Effector CD8-positive, alpha-beta T cell (primary cell): ENCODE measurements at places on chromosomes 2 and 18.

- DNase-seq: no peak
These were observed 777 bp upstream of the RAB17 start for GRCh38 chr2:237591141-237591881.

DNA sequence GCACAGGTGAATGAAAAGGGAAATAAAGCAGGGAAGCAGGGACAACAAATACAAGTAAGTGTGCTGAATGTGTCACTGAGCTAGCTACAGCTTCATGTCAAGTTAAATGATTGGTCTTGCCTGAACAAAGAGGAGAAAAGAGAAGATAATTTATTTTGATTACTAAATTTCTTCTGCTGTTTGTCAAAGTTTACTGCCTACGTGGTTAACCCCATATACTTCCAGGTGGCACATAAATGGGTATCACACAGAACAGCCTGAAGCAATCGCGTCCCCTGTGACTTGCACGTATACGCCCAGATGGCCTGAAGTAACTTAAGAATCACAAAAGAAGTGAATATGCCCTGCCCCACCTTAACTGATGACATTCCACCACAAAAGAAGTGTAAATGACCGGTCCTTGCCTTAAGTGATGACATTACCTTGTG lies 434.2 kb downstream of the LRRTM4 start:
- no peak for DNase-seq

DNA sequence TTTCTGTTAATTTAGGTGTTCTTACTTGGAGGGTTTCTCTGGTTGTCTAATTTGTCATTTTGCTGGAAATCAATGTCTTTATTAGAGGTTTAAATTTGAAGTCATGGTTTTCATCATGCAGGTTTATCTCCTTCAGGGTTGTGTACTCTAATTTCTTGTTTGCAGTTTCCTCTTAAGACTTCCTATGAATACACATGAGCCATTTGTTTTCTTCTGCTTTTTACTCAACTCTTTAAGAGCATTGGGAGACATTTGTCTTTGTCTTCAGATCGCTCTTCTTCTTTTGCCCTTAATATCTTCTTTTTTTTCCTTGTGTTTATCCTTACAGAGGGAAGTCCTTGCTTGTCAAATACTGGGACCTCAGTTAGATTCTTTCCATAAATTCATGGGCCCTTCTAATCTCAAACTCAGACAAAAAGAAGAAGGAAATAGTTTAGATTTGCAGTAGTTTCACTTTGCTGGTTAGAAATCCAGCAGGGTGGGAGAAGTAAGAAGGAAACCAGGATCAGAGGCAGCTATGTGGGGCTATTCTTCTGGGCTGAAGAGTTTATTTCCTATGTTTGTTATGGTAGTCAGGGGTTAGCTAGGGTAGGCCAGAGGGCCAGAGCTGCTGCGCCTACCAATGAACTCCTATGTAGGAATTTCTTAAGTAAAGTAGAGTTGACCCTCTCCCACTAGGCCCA lies 176.6 kb downstream of the DYSF start:
- no peak for DNase-seq

DNA sequence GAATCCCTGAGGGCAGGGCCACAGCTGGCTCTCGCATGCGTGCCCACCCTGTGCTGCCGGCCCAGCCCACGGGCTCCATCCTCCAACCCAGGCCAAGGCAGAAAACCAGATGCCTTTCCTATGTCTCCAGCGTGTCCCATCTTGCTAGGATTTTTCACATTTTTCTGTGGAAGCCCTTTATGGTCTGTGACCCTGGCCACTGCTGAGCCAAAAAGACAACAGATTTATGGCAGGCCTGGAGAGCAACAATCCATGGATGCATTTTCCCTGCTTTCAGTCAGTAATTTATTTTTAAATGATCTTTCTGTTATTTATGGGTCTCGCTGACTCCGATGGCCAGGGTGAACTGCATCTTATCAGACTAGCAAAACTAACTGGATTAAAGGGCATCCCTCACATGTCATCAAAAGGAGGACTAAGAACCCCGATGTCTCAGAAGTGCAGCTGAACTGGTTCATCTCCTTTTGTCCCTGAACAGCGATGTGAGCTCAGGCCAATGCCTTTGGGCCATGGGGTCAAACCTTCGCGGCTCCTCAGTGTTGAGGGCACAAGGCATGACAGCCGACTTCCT lies 346.0 kb downstream of the CYRIA start:
- DNase-seq: no peak

DNA sequence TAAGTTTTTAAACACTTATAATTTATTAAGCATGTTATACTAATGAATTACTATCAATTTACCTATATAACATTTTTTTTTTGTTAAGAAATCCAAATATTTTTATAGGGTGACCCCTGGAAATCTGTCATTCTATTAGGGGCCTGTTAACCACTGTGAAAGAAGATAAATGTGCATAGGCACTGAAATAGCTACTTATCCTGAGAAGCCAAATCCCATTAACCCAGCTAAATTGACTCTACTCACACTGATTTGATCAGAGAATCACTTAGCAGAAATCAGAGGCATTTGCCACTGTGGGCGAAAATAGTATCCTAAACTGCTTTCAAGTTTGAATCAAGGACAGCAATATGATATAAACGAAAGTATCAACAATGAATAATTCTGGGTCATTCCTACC lies 90.0 kb upstream of the GULP1 start:
- DNase-seq: no peak

GRCh38 chr2:59938181-59938580 lies 615.3 kb downstream of the BCL11A start:
- no peak for DNase-seq

DNA sequence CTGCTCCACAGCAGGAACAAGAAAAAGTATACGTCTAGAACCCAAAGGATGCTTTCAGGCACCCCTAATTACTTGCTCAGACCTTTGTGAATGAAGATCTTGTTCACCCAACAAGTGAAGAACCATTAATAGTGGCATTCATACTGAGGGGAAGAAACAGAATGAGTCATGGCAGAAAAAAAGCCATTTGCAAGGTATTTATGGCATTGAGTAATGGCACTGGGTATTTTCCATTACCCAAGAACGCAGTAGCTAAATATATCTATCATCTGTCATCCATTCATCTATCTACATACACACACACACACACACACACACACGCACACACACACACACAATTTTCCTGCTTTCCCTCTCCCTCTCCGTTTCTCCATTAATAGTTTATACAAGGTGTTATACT lies 56.4 kb upstream of the XIRP2 start:
- no peak for DNase-seq

- DNase-seq: no peak
These were observed 190.0 kb downstream of the ST6GAL2 start for GRCh38 chr2:106695919-106696318.

DNA sequence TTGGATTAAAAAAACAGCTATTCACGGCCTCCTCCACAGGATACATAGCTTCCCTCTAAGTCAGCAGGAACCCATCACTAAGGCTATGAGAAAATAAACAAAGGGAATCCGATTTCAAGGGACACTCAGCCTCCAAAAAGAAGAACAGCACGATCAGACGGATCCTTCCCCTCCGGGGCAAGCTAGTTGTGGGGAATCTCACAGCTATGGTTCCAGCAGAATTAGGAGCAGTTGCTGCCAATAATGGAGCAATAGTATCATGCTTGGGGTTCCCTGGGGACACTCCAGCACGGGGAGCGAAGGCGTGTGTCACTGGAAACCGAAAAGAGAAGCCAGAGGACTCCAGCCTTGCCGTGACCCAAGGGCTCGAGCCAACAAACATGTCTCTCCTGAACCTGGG lies 163.1 kb downstream of the TTC32 start:
- DNase-seq: no peak

DNA sequence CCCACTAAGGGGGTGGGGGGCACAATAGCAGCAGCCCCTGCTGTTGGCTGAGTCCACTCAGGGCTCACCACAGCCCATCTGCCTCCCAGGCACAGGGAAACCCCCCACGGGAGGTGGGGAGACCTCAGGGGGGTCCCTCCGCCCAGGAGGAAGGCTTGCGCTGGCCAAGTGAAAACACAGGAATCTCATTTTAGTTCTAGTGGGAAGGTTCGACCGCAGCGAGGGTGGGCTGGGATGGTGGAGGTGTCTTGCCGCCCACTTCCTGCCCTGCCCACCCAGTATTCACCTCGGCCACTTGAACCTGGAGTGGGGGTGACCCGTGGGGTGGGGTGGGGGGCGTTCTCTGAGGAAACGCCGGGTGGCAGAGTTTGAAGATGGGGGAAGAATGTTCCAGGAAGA lies 6.9 kb upstream of the BOK start:
- no peak for DNase-seq

- no peak for DNase-seq
These were observed 163.3 kb downstream of the LRP1B start for GRCh38 chr2:141967503-141967902.

- DNase-seq: no peak
These were observed 33.7 kb downstream of the YES1 start for GRCh38 chr18:778194-778927.

DNA sequence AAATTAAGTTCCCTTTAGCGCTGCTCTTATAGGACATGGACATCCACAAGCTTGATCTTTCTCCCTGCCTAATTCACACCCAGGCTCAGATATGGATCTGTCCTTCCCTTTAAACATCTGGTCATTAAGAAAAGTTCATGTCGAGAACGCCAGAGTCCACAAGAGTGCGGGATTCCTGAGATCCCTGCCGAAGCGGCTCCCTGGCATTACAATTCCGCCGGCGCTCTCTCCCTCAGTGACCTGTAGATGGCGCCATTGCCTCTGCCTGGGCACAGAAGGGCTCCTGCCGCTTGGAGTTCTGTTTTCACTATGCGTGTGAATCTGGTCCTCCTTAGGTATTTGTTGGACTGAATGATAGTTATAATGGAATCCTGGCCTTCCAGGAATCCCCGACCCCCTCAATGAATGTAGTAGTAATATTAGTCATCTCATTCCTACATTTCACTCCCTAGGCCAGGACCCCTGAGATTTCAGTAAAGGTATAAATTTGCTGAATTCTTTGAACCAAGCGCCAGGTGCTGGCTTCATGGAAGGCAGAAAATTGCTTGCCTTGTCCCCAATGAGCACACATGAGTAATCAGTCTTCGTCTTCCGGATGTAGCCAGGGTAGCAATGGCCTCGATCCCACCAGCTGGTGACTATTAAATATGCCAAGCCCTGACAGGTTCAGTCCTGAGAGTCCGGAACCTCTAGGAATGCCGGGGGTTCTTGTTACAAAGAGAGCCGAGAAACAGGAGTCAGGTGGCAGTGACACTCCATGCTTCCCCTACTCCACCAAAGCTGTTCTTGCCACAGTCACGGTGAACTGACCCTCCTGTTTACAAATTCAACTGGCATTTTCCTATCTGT lies 26.4 kb upstream of the CD207 start:
- DNase-seq: peak; percentile 56

GRCh38 chr2:133568172-133568571 lies at the start of gene NCKAP5:
NCKAP5 (minus strand) TSS chr2:133568463; CDS start chr2:133517526, 50,937 bp downstream.
- DNase-seq: no peak

GRCh38 chr2:70949086-70949485 lies 13.4 kb downstream of the ATP6V1B1 start:
- DNase-seq: no peak

DNA sequence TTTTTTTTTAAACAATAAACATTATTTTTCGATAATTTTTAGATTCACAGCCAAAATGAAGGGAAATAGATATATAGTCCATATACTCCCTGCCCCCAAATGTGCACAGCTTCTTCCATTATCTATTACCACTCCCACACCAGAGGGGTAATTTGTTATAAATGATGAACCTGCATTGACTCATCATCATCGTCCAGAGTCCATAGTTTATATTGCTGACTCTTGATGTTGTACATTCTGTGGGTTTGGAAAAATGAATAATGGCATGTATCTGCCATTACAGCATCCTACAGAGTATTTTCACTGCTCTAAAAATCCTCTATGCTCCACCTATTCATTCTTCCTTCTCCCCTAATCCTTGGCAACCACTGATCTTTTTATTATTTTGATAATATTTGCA lies 121.5 kb downstream of the LTBP1 start:
- no peak for DNase-seq
